ENCODE measurements at places on chromosomes 7 and 10.

- H3K4me1 ChIP-seq = no peaks in the 10 kb centered on the region
- no peaks in the 10 kb centered on the region for H3K36me3 ChIP-seq
- no peak overlapping the region for H3K4me3 ChIP-seq
Measured at GRCh38 chr7:34487391-34488115, 170.5 kb upstream of the NPSR1 start.

DNA sequence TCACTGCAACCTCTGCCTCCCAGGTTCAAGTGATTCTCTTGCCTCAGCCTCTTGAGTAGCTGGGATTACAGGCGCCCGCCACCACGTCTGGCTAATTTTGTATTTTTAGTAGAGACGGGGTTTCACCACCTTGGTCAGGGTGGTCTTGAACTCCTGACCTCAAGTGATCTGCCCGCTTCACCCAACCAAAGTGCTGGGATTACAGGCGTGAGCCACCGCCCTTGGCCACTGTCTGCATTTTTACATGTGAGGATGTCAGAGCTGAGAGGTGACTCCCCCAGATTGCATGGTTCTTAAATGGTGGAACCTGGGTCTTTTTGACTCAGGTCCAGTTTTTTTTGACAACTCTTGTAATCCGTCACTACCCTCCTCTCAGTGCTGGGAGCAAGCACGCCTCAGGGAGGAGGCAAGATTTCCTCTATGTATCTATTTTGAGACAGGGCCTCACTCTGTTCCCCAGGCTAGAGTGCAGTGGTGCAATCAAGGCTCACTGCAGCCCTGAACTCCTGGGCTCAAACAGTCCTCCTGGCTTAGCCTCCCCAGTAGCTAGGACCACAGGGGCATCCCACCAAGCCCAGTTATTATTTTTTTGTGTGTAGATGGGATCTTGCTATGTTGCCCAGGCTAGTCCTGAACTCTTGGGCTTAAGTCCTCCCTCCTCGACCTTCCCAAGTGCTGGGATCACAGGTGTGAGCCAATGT, 1.2 kb upstream of the SRRT start:
- H3K4me1 ChIP-seq = peaks cover 16% of the 10 kb centered on the region
- no peaks in the 10 kb centered on the region for H3K36me3 ChIP-seq
- no peak overlapping the region for H3K27ac ChIP-seq
- DNase-seq = no peak
- H3K4me3 ChIP-seq = no peak overlapping the region

DNA sequence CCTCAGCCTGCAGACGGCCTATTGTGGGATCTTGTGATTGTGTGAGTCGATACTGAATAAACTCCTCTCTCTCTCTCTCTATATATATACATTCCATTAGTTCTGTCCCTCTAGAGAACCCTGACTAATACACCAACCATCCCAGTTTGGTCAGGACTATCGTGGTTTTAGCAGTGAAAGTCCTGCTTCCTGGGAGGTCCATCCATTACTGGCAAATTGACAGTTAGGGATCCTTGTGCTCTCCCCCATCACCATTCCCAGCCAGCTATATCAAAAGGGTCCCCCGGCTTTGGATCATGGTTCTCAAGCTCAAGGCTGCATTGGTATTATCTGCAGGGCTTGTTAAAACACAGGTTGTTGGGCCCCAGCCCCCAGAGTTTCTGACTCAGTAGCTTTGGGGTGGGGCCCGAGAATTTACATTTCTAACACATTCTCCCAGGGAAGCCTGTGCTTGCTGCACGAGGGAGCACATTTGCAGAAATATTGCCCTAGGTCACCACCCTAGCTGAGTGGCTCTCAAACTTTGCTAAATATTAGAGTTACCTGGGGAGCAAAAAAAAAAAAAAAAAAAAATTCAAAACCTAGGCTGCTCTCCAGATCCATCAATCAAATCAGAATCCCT, 899.1 kb upstream of the AUTS2 start:
- no peak for DNase-seq
- H3K4me3 ChIP-seq = no peak overlapping the region
- H3K4me1 ChIP-seq = no peaks in the 10 kb centered on the region

- H3K4me3 ChIP-seq = no peak overlapping the region
- H3K36me3 ChIP-seq = no peaks in the 10 kb centered on the region
- H3K4me1 ChIP-seq = no peaks in the 10 kb centered on the region
- no peaks in the 10 kb centered on the region for H3K27me3 ChIP-seq
Measured at GRCh38 chr7:28879105-28879504, 79.0 kb downstream of the TRIL start.

GRCh38 chr10:21055339-21056135, 158.4 kb upstream of the NEBL start:
- no peak overlapping the region for H3K4me3 ChIP-seq
- H3K27ac ChIP-seq = no peak overlapping the region
- DNase-seq = no peak
- no peaks in the 10 kb centered on the region for H3K36me3 ChIP-seq

- H3K4me3 ChIP-seq = no peak overlapping the region
- no peak overlapping the region for H3K27ac ChIP-seq
- DNase-seq = no peak
- no peaks in the 10 kb centered on the region for H3K27me3 ChIP-seq
- H3K4me1 ChIP-seq = no peaks in the 10 kb centered on the region
Measured at GRCh38 chr10:22825841-22826240, 102.0 kb upstream of the ARMC3 start.

GRCh38 chr7:137932881-137933269, 69.0 kb downstream of the CREB3L2 start:
- H3K27me3 ChIP-seq = no peaks in the 10 kb centered on the region
- peaks cover 6% of the 10 kb centered on the region for H3K4me1 ChIP-seq
- H3K36me3 ChIP-seq = no peaks in the 10 kb centered on the region
- no peak for DNase-seq
- H3K27ac ChIP-seq = peak overlapping the region; percentile 29

- no peak overlapping the region for H3K4me3 ChIP-seq
- no peaks in the 10 kb centered on the region for H3K36me3 ChIP-seq
- DNase-seq = no peak
Measured at GRCh38 chr7:2384354-2385243, 18.8 kb upstream of the CHST12 start.

- H3K4me1 ChIP-seq = no peaks in the 10 kb centered on the region
- H3K27me3 ChIP-seq = no peaks in the 10 kb centered on the region
- H3K36me3 ChIP-seq = no peaks in the 10 kb centered on the region
- H3K27ac ChIP-seq = no peak overlapping the region
- no peak overlapping the region for H3K4me3 ChIP-seq
- no peak for DNase-seq
Measured at GRCh38 chr10:131187274-131187673, 124.2 kb downstream of the TCERG1L start.

DNA sequence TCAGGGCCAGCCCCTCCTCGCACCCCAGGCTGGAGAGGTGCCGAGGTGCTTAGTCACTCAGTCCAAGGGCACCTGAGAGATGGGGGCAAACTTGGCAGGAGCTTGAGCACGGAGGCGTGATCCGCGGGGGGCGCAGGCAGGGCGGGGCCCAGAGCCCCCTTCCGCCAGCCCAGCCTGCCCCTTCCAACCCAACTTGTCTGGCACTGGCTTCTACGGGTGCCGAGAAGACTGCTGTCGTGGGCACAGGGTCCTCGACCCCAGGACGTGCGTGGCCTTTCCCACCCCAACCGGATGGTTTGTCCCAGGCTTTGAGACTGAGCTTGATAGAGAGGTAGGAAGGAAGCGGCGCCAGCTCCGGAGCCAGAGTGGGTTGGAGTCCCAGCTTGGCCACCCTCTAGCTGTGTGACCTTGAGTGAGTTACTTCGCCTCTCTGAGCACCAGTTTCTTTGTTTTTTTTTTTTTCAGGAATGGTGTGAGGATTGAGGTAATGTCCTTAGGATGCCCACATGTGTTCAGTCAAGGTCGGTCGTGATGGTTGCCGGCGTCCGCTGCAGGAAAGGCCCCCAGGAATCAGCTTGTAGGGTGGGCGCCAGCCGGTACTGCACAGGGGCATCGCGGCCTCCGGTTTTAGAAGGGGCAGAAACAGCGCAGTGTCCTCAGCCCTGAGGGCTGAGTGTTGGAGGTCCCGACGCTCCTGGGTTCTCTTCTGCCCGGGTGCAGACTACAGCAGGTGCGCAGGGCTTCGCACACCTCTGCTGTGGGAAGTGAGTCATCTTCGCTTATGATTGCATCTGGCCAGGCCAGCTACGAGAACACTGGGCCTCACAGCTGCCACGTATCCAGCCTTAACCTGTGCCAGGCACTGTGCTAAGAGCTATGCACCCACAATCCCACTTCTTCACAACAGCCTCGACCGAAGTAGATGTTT, 28.6 kb upstream of the VAX1 start:
- H3K36me3 ChIP-seq = no peaks in the 10 kb centered on the region
- H3K27ac ChIP-seq = no peak overlapping the region
- no peak for DNase-seq
- no peak overlapping the region for H3K4me3 ChIP-seq

- peak within 1 kb of the TSS; percentile 72 for H3K4me3 ChIP-seq
- no peaks in the 10 kb centered on the region for H3K27me3 ChIP-seq
- DNase-seq = peak; percentile 86
- no peaks in the 10 kb centered on the region for H3K36me3 ChIP-seq
- H3K27ac ChIP-seq = peak within 1 kb of the TSS; percentile 88
Measured at GRCh38 chr7:20330239-20330927, at the start of gene ITGB8. ITGB8 (plus strand) TSS chr7:20330900; CDS start chr7:20331807, 907 bp downstream.

DNA sequence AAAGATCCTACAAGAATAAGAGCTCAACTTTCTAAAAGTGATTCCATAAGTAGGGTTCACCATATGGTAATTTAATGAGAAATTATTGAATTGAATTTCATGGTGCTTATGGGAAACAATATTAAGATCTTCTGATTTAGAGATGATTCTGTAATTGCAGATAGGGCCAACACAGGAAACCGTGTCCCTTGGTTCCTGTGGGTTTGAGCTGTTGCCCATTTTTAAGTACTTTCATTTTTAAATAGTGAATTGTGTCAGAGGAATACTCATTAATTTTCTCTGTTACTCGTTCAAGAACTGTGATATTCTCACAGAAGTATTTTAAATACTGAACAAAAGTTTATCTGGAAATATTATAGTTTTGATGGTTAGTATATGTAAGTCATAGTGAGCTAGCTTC, 129.2 kb downstream of the SRI start:
- no peaks in the 10 kb centered on the region for H3K4me1 ChIP-seq
- no peak overlapping the region for H3K4me3 ChIP-seq
- H3K27ac ChIP-seq = no peak overlapping the region
- H3K36me3 ChIP-seq = no peaks in the 10 kb centered on the region
- no peaks in the 10 kb centered on the region for H3K27me3 ChIP-seq

DNA sequence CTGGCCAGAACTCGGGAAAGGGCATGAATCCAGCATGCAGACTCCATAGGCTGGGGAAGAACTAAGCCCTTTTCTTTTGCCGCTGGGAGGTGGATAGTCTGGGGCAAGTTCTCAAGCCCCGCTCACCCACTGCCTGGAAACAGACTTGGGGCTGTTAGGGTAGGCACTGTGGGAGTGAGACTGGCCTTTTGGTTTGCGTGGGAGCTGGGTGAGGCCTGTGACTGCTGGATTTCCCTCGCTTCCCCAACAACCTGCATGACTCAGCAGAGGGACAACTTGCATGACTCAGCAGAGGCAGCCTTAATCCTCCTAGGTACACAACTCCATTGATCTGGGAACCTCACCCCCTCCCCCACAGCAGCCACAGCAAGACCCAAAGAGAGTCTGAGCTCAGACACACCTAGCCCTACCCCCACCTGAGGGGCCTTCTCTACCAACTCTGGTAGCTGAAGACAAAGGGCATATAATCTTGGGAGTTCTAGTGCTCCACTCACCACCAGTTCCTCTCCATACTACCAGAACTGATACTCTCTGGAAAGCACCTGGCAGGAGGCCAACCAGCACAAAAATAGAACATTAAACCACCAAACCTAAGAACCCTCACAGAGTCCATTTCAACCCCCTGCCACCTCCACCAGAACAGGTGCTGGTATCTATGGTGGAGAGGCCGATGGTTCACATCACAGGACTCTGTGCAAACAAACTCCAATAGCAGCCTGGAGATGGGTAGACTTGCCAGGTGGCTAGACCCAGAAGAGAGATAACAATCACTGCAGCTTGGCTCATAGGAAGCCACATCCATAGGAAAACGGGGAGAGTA, 81.4 kb upstream of the LAMB4 start:
- no peaks in the 10 kb centered on the region for H3K36me3 ChIP-seq
- no peak overlapping the region for H3K27ac ChIP-seq
- H3K27me3 ChIP-seq = no peaks in the 10 kb centered on the region
- no peak for DNase-seq
- no peaks in the 10 kb centered on the region for H3K4me1 ChIP-seq

DNA sequence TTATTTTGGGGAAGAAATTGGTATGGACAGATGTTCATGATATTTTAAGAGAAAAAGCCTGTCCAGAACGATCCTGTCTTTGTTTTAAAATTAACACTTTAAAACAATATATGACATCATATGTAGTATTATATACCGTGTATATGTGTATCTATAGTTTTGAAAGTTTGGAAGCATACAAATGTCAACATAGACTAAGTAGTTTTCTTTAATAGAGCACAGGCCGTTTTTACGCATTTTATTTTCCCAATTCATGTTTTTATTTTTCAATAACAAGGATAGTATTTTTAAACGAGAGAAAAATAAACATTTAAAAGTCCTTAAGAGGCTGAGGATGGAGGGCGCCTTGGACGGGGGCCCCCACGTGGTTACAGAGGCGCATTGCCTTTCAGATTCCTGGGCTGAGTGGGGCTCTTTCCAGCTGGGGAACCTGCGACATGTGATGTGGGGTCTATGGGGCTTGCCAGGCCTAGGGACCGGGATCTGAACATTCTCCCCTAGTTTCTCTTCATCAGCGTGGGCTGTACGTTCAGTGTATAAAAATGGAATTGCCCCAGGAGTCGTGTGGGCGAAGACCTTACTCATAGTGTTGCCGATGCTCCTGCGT, 127.8 kb upstream of the ZNF746 start:
- H3K4me1 ChIP-seq = peaks cover 12% of the 10 kb centered on the region
- DNase-seq = peak; percentile 67
- peak overlapping the region; percentile 99 for H3K4me3 ChIP-seq
- no peaks in the 10 kb centered on the region for H3K27me3 ChIP-seq
- H3K27ac ChIP-seq = peak overlapping the region; percentile 94

DNA sequence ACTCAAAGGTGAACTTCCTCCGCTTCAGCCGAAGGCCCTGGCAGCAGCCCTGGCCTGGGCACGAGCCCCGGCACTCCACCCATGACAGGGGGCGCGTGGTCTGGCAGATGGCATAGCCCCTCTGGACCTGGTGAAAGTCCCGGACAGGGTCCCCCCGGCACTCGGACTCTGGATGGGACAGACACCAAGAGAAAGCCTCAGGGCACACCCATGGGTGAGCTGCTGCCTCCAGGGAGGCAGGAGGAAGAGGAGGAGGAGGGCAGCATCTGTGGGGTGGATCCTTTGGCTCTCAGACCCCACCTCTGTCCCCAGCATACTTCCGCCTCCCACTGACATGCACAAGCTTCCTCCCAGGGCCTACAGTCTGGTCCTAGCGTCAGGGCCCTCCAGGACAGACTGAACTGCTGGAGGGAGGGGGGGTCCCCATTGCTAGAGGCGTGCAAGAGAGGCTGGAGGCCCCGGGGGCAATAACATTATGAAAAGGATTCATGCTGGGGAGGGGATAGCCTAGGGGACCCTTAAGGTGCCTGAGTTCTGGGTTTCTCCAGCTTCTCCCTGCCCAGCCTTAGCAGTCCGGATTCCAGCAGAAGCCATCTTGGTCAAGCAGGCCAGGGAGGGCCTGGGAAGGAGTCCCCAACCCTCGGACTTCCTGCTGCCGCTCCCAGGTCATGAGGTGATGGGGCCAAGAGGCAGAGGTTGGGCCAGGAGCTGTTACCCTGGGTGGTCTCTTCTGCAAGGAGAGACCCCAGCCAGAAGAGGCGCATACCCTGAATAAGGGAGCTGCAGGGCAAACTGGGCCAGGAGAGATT, 169.3 kb downstream of the LCOR start:
- DNase-seq = no peak
- no peaks in the 10 kb centered on the region for H3K36me3 ChIP-seq
- H3K4me3 ChIP-seq = no peak overlapping the region
- no peak overlapping the region for H3K27ac ChIP-seq
- no peaks in the 10 kb centered on the region for H3K4me1 ChIP-seq
- no peaks in the 10 kb centered on the region for H3K27me3 ChIP-seq
